Purkinje cell (primary cell): ENCODE measurements at places on chromosomes 5 and 9. TPM values are rescaled to one million over a fixed set of nuclear protein-coding genes. Genes with fewer than 3 reads are reported as not detected.

SMIM33 gene
- polyA plus RNA-seq = not detected in 2 replicates

ISL1 gene
- polyA plus RNA-seq = 0.10 TPM in 1 of 2 replicates, not detected in the other

NDOR1 gene
- polyA plus RNA-seq = 0.10 and 0.11 TPM in 2 replicates

CRHBP gene
- polyA plus RNA-seq = 9.1 TPM in 1 of 2 replicates, not detected in the other
